ENCODE measurements at places on chromosomes 2 and 18. TPM values are rescaled to one million over a fixed set of nuclear protein-coding genes. Genes with fewer than 3 reads are reported as not detected.

DNA sequence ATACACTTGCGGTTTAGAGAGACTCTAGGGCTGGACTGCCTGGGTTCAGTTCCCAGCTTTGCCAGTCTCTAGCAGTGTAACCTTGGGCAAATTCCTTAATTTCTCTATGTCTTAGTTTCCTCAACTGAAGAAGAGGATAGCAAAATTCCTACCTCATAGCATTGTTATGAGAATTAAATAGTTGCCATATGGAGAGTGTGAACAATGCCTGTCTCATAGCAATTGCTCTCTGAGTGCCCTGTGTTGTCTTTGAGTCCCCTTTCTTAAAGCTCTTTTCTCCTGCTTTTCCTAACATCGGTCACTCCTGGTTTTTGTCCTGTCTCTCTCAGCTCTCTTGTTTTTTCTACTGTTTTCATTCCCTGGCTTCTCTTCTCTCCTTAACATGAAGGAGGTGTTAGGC is 116.8 kb upstream of the ALPP start:
- H3K4me3 ChIP-seq: no peak overlapping the region
- peaks cover 47% of the 10 kb centered on the region for H3K36me3 ChIP-seq
- DNase-seq: no peak
- H3K4me1 ChIP-seq: peaks cover 32% of the 10 kb centered on the region
- peaks cover 24% of the 10 kb centered on the region for H3K27me3 ChIP-seq

DNA sequence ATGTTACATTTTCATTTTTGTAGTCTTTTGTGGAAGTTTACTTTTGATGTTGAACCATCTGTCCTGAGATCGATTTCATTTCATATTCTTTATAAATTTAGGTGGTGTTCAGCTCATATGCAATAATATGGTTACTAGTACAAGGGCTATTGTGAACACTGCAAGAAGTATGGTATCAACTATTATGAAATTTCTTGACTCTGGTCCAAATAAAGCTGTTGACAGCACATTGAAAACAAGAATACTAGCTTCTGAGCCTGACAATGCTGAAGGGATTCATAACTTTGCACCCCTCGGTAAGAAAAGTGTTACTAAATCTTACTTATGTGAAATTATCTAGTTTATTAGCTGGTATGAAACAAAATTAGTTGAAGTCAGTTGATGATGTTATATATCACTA is 124.9 kb upstream of the TTC27 start:
- no peaks in the 10 kb centered on the region for H3K27me3 ChIP-seq
- no peak for DNase-seq
- H3K27ac ChIP-seq: no peak overlapping the region
- peaks cover 23% of the 10 kb centered on the region for H3K36me3 ChIP-seq
- H3K4me3 ChIP-seq: no peak overlapping the region

- H3K4me1 ChIP-seq: peaks cover 10% of the 10 kb centered on the region
- H3K36me3 ChIP-seq: peaks cover 27% of the 10 kb centered on the region
- H3K27me3 ChIP-seq: no peaks in the 10 kb centered on the region
Measured at GRCh38 chr2:148701039-148701438, 56.5 kb downstream of the EPC2 start.

GRCh38 chr2:108586116-108586515 is 51.8 kb downstream of the LIMS1 start:
- no peak for DNase-seq
- no peaks in the 10 kb centered on the region for H3K27me3 ChIP-seq
- H3K4me3 ChIP-seq: no peak overlapping the region
- H3K4me1 ChIP-seq: peaks cover 85% of the 10 kb centered on the region
- peak overlapping the region; percentile 95 for H3K27ac ChIP-seq

DNA sequence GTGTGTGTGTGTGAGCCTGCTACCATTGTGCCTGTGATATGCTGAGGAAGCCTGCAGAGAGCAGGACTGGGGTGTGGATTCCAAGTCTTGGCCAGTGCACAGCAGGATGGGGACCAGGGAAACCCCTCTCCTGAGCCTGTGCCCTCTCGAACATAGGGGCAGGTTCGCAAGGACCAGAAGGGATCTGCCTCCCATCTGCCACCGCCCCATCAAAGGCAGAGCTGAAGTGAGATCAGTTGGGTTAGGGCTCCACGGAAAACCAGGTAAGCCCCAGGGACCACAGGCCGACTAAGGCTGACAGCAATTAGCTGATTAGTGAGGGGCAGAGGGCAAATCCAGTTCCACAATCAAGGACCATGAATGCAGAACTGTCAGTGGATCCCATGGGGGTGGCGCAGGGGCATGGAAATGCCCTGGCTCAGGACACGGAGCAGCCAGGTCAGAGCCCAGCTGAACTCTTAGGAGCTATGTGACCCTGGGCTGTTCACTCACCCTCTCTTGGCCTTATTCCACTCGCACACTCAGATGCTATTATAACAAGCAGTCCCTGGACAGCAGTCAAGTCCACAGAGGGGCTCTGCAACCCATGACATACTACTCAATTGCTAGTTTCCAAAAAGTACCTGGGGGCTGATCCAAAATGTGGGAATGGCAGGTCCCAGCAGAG is 84.2 kb upstream of the ID2 start:
- no peak overlapping the region for H3K27ac ChIP-seq
- DNase-seq: peak; percentile 54
- H3K27me3 ChIP-seq: no peaks in the 10 kb centered on the region
- H3K4me3 ChIP-seq: no peak overlapping the region
- H3K4me1 ChIP-seq: peaks cover 3% of the 10 kb centered on the region

DNA sequence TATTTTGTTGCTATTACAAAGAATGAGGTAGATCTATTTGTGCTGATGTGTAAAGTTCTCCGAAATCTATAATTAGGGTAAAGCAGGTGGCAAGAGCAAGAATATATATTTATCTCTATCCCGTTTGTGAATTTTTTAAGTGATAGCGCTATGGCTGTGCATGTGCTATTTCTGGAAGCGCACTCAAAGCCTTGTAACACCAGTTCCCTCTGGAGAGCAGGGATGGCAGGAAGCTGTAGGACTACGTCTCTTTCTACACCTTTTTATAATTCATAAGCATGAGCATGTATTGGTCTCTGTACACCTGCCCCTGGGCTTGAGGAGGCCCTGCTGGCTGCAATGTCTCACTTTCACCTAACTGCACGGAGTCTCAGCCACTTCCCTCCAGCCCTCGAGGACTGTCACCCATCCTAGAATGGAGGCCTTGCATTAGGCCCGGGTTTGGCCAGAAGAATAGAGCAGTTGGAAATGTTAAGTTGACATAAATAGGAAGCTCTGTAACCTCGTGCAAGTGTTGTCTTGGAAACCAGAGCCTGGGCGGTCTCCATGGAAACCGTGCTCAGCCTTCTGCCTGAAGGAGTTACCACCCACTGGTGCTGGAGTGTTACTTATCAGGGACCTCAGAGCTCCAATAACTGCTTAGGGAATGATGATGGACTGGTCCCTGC is 20.9 kb downstream of the ITM2C start:
- no peaks in the 10 kb centered on the region for H3K27me3 ChIP-seq
- peak; percentile 24 for DNase-seq
- H3K36me3 ChIP-seq: no peaks in the 10 kb centered on the region
- no peaks in the 10 kb centered on the region for H3K4me1 ChIP-seq

DNA sequence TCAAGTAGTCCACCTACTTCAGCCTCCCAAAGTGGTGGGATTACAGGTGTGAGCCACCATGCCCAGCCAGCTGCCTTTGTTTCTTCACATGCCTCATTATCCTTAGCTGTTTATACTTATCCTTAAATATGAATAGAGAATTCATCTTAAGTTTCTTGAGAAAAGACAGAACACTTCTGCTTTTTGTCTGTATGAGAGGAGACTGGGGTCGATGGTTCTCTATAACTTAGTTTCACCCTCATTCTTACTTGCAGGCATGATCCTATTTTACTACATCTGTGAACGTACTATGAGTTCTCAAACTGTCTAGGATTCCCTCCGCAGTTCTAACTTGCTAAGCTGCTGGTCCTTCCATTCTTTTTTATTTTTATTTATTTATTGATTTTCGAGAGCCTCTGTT is 20.4 kb downstream of the PPM1B start:
- H3K27ac ChIP-seq: no peak overlapping the region
- no peaks in the 10 kb centered on the region for H3K36me3 ChIP-seq
- no peak overlapping the region for H3K4me3 ChIP-seq

DNA sequence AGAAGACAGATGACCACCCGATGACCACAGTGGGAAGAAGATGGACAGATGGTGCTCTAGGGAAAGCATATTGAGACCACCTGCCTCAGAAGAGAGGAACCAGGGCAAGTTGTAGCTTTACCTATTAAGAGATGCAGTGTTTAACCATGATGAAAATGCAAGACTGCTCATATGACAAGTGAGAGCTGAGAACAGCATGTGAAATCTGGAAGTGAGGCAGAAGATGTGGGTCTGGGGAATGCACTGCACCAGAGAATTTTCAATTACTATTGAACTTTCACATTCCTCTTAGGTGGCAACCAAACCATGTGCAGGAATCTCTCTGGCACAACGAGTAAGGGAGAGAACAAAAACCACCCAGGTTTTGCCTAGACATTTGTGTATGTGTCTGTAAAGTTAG is 184.8 kb upstream of the CRIM1 start:
- no peak for DNase-seq
- no peak overlapping the region for H3K4me3 ChIP-seq
- no peaks in the 10 kb centered on the region for H3K36me3 ChIP-seq
- peaks cover 29% of the 10 kb centered on the region for H3K27me3 ChIP-seq
- no peak overlapping the region for H3K27ac ChIP-seq

DNA sequence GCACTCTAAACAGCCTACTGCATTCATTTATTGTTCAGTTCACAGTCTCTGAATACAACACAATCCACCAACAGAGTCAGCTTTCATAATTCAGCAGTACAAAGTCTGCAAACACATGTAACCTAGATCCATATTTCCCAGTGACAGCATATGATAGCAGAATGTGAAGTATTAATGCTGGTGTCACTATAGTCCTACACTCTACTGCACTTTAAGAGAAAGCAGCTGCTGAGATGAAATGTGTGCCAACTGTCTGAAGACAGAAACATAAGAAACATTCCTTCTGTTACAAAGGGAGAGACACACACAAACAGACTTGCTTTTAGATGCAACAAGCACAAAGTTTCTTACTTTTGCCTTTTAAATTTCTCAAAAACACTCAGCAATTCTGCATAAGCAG is 441.8 kb downstream of the ZEB2 start:
- peaks cover 51% of the 10 kb centered on the region for H3K4me1 ChIP-seq
- H3K27me3 ChIP-seq: no peaks in the 10 kb centered on the region
- H3K27ac ChIP-seq: peak overlapping the region; percentile 58
- no peak overlapping the region for H3K4me3 ChIP-seq
- DNase-seq: no peak

DNA sequence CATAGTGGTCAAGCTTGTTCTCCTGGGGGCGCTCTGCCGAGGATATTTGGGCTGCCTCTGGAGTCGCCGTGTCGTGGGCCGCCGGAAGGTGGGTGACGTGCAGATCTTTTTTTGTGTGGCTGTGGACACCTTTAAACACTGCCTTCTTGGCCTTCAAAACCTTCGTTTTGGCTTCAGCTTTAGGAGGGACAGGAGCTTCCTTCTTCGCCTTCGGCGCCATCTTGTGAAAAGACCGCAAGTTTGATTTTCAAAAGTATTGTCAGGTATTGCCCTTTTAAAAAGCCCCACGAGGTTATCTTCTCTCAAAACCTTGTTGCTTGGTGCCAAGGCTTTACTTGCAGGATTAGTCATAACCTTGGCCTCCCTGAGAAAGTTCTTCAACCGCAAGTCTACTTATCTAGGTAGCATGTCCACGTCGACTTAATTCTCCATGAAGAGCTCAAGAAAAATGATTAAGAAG is 20.8 kb downstream of the LAMA3 start:
- H3K4me1 ChIP-seq: peaks cover under 1% of the 10 kb centered on the region
- H3K36me3 ChIP-seq: peaks cover 3% of the 10 kb centered on the region
- DNase-seq: no peak
- H3K27ac ChIP-seq: no peak overlapping the region
- H3K27me3 ChIP-seq: no peaks in the 10 kb centered on the region
- no peak overlapping the region for H3K4me3 ChIP-seq

The TMEM198 gene
- total RNA-seq: 6.1 TPM

The TRAF3IP1 gene
- total RNA-seq: 15.1 TPM

The GALNT5 gene
- total RNA-seq: 30.0 TPM

The MC5R gene
- total RNA-seq: not detected

The APCDD1 gene
- 41.3 TPM for total RNA-seq

The IL1R2 gene
- not detected for total RNA-seq

All from chondrocyte (in vitro differentiated cells).